NCI-H2107 (cell line): ENCODE measurements at places on chromosomes 5 and 9.

DNA sequence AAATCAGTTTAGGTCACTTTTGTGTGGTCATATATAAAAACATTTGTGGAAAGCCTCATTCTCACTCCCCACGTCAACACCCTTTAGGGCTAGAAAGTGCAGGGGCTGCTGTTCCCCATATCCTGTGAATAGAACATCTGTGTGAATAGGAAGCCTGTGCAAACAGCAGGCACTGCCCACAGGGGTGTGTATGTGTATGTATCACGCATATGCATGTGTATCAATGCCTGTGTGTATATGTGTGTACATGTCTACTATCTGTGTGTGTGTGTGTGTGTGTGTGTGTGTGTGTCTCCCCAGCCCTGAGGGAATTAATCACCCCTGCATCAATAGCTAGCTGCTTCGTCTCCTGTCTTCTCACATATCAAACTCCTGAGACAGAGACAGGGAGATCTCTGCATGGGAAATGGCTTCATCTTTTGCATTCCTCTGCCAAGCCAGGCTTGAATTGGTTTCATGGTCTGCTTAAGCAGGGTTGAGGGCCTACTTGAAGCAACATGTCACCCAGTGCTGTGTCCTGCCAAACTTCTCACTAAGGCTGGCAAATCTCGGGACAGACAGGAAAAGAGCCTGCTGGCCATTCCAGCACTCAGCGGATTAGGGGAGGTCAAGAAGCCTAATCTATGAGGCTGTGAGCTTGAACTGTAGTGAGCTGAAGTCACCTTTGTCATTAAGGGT is 265.8 kb downstream of the ADAMTSL1 start:
- DNase-seq, result no peak

- DNase-seq, result no peak
Measured at GRCh38 chr9:78899006-78899405, 602.1 kb downstream of the PSAT1 start.

- no peak for DNase-seq
Measured at GRCh38 chr5:178304761-178305645, 72.4 kb upstream of the PHYKPL start.

DNA sequence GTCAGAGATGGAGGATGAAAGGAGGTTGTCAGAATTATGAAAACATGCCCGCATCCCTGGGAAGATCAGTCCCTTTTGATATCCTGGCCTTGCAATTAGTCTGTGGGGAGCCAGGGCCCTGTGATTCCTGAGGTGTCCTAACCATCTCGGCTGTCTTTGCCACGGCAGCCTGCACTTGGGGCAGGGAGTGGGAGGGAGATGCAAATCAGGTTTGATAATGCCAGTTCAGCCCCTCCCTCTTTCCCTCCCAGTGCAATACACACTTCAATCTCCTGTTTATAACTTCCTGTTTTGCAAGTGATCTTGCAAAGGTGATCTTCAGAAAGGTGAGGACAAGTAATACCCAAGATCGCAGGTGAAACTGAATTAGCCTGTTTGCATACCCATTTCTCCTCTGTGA is 114.0 kb upstream of the ALDH1B1 start:
- no peak for DNase-seq

- DNase-seq, result no peak
Measured at GRCh38 chr5:657570-657969, 35.6 kb downstream of the TPPP start.

DNA sequence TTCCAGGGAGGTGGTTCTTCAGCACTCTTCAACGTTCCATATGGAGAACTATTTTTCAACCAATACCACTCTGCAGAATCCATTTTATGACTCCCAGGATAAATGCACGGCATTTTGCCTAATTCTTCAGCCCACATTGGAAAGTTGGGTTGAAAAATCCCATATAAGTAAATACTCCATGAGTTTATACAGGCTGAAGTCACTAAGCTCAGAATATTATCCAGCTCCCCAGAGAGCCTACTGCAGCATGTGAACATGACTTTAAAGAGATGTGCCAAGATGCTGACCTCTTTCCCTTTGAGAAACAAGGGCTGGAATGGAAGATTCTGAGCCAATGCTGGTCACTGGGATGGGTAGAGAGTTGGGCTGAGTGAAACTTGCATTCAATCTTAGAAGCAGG is 111.9 kb upstream of the SLIT3 start:
- no peak for DNase-seq

- DNase-seq, result no peak
Measured at GRCh38 chr5:136453199-136453598, 87.9 kb upstream of the TRPC7 start.

GRCh38 chr9:95007226-95007869 is 280.8 kb downstream of the AOPEP start:
- DNase-seq, result no peak

DNA sequence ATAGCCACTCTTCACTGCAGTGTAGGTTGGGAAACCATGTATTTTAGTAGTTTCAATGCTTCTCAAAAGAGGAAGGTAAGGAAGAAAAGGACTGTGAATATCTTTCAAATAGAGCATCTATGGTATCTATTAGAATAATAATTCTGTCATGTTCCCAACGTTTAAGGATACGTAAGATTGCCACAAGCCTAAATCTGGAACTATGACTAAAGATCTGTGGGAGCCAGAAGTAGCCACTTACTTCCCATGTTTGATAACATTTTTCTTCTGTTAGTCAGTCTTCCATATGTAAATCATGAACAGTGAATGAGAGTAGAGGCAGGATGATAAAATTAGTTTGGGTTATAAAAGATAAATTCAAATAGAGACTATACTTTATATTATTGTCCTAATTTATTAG is 16.3 kb upstream of the MROH2B start:
- no peak for DNase-seq

DNA sequence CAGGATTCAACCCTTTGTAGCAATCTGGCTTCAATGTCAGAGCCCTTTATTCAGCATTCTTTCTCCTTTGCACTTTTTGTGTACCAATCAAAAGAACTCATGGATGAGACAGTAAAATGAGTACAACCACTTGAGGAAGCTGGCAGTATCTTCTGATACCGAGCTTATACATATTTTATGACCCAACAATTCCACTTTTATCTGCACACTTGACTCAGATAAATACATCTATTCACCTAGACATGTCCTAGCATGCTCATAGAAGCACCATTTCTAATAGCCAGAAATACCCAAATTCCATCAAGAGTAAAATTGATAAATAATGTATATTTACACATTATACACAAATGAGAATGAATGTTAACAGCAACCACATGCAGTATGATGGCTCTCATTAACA is 111.2 kb upstream of the PTGER4 start:
- DNase-seq, result no peak
